Fibroblast of skin of left biceps (primary cell): ENCODE measurements at places on chromosomes 13 and 19.

DNA sequence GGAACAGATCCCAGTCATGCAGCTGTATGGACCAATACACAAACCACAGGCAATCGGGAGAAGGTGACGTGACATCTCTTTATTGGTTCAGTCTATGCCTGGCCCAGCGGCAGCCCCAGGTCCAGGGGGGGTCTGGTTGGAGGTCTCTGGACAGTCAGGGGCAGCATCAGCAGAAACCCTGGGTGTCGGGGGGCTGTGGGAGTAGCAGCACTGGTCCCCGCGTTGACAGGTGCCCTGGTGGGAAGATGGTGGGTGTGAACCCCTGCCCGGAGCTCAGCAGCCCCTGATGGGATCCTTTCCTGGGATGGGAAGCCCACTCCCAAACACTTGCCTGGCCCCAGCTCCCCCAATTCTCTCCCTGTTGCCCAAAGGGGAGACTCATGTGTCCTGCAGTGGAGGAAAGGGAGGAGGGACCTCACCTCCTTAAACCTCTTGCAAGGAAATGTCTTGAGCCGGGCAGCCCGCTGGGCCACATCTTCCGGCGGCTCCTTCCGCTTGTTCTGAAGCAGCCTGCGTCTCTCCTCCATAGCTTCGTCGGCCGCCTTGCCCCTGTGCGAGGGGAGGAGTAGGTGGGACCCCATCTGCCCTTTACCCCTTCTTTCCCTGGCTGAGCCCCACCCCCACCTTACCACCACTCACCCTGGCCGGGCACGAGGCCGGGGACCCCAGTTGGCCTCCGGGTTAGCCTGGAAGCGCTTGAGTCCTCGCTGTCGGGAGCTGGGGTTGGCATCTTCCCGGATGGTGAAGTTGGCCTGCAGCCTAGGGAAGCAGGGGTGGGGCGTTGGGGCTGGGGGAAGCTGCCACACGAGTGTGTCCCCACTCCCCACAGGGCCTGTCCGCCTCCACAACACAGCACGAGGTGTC, 2.4 kb upstream of the LYL1 start:
- no peak for DNase-seq

GRCh38 chr13:48231080-48231479, 1.9 kb upstream of the ITM2B start:
- no peak for DNase-seq

GRCh38 chr13:76724421-76724820, 161.8 kb downstream of the KCTD12 start:
- no peak for DNase-seq

GRCh38 chr19:50512112-50512998, 1.4 kb downstream of the ASPDH start:
- DNase-seq, result no peak

DNA sequence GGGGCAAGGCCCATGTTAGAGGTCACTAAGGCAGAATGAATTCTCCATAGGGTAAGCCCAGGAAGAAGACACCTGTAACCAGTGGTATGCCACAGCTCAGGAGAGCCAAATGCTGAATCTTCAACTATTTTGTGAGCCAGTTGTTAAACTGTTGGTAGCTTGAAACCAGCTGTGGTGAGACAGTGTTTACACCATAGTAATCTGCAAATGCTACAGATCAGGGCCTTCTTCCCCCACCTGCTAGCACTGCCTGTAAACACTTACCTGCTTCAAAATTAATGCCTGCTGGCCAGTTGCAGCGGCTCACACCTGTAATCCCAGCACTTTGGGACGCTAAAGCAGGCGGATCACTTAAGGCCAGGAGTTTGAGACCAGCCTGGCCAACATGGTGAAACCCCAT, 12.1 kb downstream of the FBXL12 start:
- no peak for DNase-seq
